ENCODE measurements at places on chromosomes 5 and 9.

GRCh38 chr5:78727786-78728761 is 79.5 kb upstream of the LHFPL2 start:
- no peak for DNase-seq

- DNase-seq, result no peak
Observed at GRCh38 chr5:123099514-123100151, 10.6 kb downstream of the PRDM6 start.

DNA sequence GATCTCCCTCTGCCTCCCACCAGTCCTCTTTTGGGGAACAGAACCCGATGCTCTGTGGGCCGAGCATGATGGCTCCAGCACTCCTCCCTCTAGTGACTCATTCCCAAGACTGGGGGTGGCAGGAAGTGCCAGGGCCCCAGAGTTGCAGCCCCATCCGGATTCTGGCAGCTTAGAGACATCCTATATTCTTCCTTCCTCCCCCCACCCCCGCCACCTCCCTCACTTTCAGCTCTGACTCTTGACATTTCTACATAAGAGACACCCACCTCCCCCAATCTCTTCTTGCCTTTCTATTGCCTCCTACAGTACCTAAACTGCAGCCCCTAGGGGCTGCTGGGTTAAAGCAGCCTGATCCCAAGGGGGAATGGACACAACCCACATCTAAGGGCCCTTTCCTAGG is 47.1 kb upstream of the MATR3 start:
- no peak for DNase-seq

GRCh38 chr5:111733571-111733970 is 23.4 kb downstream of the NREP start:
- no peak for DNase-seq

GRCh38 chr5:139395844-139396640 is 1.1 kb upstream of the PROB1 start:
- DNase-seq, result no peak

- no peak for DNase-seq
Observed at GRCh38 chr9:20725675-20726074, 41.6 kb downstream of the FOCAD start.

DNA sequence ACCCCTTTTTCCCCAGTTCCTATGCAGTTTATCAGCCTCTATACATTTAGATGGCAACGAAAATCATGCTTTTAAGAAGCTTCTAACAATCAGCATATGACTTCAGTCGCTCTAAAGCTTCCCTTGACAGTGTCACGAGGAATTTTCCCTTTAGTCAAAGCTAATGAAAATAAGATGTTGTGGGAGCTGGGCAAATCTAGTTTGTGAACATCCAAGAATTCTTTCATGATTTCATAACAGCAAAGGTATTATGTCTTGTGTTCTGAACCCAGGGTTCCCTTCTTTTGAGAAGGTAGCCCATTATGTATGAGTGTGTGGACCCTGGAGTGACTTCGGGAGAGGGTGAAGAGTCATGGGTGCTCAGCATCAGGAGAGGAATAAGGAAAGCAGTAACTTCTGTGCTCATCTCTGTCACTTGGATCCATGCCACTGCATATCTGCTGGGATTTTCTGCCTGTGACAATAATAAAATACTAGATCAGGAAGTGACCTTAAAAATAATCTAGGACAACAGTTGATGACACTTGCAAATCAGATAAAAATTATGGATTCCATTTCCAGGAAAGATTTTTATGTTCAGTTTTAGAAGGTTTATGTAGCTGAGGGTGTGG is 102.4 kb downstream of the PCSK1 start:
- DNase-seq, result no peak

DNA sequence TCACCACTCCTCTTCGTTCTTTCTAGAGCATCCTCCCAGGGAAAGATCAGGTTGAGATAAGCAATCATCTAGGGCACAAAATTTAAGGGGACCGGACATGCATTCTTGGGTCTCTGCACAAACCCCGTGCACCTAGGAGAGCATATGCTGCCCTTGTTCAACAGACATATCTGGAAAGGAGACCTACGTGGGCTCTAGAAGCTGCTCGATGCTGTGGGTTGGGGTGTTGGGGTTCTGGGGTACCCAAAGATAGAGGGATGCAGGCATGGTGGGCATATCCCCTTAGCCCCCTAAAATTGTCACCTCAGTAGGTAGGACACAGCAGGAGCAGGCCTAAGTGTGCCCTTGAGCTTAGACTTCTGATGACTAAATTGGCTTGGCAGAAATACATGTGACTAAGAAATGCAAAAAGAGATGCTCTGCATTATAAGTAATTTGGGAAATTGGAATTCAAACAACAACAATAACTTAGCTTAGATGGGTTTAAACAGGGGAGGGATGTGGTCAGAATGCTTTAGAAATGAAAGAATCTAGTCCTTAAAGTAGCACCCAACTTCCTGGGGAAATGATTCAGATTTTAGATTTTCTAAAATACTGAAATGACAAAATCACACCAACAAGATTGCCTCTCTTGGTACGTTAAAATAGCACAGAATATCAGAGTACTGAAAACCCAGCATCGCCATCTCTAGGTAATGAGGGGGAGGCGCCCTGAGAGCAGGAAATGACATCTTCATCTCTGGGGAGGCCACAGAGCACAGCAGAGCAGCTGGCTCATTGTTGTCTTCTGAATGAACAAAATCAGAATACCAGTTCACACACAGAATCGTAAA is 172.3 kb downstream of the GNA14 start:
- DNase-seq, result no peak

DNA sequence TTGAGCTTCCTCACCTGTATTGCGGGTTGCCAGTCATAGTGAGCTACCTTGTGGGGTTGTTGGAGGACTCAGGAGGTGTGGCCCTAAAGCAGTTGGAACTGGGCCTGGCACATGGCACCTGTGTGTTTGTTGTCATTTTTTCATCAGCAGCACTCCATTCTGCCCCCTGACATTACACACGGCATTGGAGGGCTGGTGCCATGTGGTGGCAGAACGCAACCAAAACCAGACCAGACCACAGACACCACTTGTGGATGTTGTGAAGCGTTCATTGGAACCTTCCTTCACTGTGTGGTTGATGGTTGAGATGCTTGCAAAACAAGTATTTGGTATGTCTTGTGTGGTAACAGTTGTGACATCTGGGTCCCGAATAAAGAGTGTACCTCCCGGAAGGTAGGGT is 113.2 kb upstream of the ERCC6L2 start:
- DNase-seq, result no peak

DNA sequence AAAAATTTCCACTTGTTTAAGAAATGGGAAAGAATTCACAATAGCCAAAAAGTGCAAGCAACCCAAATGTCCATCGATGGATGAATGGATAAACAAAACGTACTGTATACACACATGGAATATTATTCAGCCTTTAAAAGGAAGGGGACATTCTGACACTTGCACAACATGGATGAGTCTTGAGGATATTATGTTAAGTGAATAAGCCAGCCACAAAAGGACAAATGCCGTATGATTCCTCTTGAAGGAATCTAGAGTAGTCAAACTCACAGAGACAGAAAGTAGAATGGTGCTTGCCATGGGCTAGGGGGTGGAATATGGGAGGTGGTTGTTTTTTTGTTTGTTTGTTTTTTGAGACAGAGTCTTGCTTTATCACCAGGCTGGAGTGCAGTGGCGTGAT is 3.8 kb upstream of the ATP6V0E1 start:
- DNase-seq, result no peak

- no peak for DNase-seq
Observed at GRCh38 chr5:149126906-149127305, 14.4 kb upstream of the ABLIM3 start.

- no peak for DNase-seq
Observed at GRCh38 chr5:157115012-157115411, 6.2 kb upstream of the HAVCR2 start.

DNA sequence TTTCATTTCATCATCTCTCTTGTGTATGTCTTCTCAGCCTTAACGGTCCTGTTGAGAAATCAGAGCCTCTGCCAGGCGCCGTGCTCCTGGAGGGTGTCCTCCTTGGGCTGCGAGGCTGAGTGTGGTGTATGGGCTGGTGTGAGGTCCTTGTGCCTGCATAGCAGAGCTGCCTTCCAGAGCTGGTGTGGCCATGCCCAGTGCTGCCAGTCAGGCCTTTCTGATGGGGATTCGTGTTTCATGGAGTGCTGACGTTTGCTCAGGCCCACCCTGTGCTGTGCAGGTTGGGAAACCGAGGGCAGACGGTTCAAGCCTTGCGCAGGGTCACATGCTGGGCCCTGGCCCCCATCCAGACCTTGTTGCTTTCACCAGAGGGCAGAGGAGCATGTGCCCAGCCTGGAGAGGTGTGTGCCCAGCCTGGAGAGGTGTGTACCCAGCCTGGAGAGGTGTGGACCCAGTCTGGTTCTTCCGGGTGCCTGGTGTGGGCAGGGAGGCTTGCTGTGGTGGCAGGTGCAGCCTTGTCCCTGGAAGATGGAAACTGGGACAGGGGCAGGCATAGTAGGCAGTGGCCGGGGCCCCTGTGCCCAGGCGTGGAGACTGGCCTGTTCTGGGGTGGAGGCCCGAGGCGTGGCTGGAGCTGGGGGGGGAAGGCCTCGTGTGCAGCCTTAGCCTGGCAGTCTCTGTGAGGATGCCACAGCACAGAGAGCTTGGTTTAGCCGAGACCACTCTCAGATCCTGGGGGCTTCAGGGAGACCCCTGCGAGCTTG is 84.0 kb downstream of the RXRA start:
- no peak for DNase-seq

DNA sequence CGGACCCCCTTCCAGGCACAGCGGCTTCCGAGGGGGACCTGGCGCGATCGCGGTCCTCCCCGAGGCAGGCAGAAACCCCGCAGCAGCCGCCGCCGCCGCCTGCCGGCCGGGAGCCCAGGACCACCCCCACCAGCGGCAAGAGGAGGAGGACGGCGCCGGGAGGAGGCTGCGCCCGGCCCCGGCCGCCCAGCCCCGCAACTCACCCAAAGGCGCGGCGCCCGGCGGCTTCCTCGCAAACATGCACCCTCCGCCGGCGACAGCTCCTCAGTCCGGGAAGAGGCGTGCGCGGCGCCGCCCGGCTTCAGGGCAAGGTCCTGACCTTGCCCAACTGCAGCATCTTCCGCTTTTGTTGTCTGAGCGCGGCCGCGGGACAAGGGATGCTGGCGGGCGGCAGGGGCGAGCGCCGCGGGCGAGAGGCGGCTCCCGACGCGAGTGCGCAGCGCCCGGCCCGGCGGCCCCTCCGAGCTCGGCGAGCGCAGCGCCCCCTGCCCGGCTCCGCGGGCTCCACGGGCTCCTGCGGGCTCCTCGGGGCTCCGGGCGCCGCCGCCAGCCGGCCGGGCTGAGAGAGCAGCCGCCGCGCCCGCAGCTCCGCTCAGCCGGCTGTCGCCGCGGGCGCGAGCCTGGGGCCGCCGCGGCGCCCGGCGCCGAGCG is 507 bp downstream of the CTNND2 start:
- DNase-seq, result no peak

DNA sequence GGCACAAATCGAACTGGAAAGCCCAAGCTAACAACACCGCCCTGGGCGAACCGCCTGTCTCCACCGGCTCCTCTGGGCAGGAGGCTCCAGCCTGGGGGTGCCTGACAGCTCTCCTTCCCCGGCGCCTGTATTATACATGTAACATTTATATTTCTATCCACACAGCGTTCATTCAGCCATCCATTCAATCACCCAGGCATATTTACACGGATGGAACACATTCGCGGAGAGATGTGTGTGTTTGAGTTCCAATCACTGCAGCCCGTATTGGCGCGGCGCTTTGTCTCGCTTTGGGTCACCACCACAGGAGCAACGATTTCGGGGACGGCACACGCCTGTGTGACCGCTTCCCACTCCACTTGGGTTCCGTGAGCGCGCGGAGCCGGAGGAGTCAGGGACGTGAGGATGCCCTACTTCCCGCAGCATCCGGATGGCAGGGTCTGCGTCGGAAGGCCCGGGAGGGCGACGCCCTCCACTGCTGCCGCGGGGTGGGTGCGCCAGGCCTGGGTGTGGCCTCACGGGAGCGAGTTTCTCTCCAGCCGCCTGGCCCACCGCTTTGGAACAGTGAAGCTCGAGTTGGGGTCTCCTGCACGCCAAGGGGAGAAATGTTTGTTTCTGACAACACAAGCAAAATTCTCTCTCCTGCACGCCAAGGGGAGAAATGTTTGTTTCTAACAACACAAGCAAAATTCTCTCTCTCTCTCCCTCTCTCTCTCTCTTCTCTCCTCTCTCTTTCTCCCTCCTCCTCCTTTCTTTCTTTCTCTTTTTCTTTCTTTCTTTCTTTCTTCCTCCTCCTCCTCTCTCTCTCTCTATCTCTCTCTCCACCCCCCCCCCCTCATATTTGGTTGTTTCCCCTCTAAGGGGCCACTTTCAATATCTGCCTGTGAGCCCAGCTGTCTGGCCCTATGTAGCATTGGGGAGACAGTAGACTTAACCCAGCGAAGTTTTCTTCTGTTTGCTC is 1.1 kb upstream of the SV2C start:
- no peak for DNase-seq

- no peak for DNase-seq
Observed at GRCh38 chr5:75466006-75466716, 45.3 kb downstream of the CERT1 start.

Measured in activated CD8-positive, alpha-beta memory T cell treated with anti-CD3 and anti-CD28 coated beads for 48 hours (primary cell).